CD4-positive, alpha-beta memory T cell (primary cell): ENCODE measurements at places on chromosomes 1 and 21.

DNA sequence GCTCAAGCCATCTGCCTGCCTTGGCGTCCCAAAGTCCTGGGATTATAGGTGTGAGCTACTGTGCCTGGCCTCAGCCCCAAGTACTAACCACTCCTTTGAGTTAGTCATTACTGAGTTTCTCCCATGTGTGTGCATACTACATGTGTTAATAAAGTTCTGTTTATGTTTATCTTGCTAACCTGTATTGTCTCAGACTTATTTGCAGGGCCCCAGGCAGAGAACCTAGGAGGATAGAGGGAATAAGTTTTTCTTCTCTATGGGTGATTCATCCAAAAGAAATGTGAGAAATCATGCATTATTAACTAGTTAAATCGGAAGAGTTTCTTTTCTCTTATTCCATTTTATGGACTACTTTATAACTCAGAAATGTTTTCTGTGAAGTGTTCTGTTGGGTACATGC is 203.9 kb upstream of the CACYBP start:
- no peak for DNase-seq

GRCh38 chr1:8165595-8166360 is 139.7 kb upstream of the ERRFI1 start:
- no peak for DNase-seq

DNA sequence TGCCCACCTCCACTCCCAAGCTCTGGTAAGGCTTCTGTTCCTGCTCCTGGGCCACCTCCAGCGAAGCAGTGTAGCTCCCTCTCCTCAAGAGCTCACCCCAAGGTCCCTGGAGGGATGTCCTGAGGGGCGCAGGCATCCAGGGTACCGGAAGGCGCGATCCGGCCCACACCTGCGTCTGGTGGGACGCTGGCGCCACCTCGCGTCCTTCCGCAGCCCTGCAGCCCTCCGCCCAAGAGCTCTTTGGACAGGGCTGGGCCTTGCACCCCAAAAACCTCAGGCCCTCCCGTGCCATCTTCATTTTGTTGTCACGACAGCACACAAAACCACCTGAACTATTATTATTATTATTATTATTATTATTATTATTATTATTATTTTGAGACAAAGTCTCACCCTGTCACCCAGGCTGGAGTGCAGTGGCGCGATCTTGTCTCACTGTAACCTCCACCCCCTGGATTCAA is 49.2 kb upstream of the PAX7 start:
- DNase-seq: no peak

DNA sequence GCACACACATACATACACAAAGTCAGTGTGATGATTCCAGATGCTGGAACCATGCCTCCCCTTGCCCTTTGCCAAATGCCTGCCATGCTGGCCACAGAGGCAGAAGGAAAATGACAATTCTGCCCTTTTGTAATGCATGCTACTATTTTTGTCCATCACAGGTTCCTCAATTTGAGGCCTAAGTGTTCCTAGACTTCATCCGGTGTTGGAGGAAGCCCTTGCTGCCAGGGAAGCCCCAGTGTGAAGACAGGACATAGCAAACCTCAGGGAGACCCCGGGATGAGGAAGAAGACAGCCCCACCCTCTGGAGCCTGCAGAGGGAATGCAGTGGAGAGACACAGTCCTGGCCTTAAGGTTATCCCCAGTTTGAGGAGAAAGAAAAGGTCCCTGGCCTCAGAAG is 14.4 kb downstream of the PRR9 start:
- DNase-seq: no peak

GRCh38 chr21:28776251-28776650 is 216.4 kb downstream of the LTN1 start:
- DNase-seq: no peak

GRCh38 chr1:47367651-47368050 is 34.1 kb downstream of the CMPK1 start:
- no peak for DNase-seq

GRCh38 chr1:4173731-4174130 is 273.7 kb upstream of the C1orf174 start:
- no peak for DNase-seq

- DNase-seq: no peak
Observed at GRCh38 chr1:238457610-238458009, 566.9 kb upstream of the ZP4 start.

DNA sequence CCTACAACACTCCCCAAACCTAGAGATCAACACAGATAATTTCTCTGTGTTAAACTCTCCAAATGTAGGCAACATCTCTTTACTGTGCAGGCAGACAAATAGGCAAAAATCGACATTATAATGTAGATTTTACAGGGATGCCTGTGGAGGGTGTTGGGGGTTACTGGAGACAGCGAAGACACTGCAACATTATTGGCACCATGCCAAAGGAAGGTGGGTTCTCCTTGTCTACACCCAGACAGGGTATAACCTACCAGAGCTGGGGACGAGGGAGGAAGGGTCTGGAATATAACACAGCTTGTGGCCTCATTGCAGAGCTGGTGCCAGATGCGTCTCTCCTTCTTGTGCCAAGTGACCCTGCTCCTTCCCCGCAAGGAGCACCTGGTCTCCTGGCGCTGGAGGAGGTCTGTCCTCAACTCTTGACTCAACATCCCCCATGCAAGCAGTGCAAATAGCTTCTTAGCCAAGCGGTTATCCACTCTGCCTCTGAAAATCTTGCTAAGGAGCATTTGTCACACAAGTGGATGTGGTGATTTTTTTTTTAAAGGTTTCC is 404.0 kb downstream of the PRDM2 start:
- no peak for DNase-seq

GRCh38 chr1:70760154-70760553 is 287.5 kb downstream of the PTGER3 start:
- DNase-seq: no peak

DNA sequence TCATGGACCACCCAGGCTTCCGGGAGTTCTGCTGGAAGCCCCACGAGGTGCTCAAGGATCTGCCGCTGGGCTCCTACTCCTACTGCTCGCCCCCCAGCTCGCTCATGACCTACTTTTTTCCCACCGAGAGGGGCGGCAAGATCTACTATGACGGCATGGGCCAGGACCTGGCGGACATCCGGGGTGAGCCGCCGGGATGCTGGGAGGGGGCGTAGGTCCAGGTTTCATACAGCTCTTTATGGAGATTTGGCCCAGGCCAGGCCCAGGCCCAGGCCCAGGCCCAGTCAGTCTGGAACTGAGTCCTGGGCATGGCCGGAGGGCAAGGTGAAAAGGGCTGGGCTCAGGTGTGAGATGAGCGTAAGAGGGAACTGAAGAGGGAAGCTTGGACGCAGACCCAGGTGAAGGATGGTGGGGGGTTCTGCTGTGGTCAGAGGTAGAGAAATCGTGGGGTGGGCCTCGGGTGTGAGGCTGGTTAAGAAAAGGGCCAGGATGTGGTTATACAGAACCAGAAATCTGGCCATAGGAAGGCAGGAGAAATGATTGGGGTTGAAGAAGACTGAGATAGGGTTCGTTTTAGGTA is 23.0 kb downstream of the DISP3 start:
- DNase-seq: no peak

- DNase-seq: no peak
Observed at GRCh38 chr1:7574121-7575040, 196.7 kb upstream of the VAMP3 start.

DNA sequence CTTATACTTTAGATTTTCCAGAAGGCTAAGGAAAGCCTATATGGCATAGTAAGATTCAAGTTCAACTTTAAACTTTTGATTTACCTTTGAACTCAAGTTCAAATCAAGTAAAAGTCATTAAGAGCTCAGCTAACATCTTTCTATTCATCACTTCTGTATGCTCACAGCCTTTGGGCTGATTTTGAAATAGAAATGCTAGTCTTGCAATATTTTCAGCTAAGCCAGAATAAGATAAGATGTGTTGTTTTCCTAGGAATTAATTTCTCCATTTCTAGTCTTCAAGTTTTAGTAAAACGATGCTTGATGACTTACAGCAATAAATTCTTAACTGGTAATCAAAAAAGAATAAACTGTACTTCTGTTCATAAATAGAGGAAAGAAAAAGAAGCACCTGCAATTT is 35.6 kb downstream of the ATP1B1 start:
- no peak for DNase-seq

DNA sequence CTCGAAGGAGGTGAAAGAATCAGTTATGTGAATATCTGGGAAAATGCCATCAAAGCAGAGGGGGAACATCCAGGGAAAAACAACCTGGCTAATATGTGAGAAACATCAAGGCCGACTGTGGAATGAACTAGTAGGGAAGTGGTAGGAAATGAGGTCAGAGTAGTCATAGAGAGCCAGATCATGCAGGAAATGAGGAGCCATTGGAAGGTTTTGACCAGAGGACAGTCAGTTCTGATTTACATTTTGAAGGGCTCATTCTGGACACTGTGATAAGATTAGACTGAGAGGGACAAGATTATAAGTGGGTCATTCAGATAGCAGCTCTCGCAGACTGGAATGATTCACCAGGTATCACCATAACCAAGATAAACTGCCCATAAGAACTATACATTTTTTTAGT is 63.7 kb downstream of the SYT14 start:
- DNase-seq: no peak

DNA sequence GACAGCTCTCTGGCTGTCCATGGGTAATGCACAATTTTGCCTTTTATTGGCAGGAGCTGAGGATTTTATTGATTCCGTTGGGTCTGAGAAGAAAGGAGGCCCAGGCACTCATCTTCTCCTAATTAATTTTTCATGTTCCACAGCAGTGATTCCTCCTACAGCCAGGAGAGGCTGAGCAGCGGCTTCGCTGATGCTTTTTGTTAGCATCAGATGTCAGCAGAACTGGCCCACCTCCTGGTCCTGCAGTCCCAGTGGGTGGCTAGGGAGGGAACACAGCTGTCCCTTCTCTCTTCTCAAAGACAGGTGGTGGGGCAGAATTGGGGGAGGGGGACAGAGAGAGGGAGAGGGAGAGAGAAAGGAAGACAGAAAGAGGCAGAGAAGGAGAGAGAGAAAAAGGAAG is 5.7 kb downstream of the MT1HL1 start:
- DNase-seq: no peak

DNA sequence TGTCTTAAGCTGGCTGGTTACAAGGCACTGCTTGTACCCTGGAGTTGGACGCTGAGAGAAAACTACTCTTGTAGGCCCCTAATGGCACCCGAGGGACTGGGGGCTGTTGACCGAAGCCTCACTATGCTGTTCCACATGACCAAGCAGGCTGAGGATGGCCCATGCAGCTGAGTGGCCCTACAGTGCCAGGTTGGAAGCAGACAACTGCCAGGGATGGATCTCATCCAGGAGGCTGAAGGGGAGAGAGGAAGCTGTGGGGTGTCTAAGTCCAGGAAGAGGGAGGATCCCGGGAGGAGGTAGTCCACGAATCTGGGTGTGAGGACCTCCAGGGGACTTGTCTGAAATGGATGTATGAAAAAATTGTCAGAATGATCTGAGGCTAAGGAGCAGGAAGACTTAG is 45.8 kb downstream of the FOXD2 start:
- DNase-seq: no peak

GRCh38 chr1:186443638-186444037 is 17.3 kb downstream of the PDC start:
- DNase-seq: no peak

DNA sequence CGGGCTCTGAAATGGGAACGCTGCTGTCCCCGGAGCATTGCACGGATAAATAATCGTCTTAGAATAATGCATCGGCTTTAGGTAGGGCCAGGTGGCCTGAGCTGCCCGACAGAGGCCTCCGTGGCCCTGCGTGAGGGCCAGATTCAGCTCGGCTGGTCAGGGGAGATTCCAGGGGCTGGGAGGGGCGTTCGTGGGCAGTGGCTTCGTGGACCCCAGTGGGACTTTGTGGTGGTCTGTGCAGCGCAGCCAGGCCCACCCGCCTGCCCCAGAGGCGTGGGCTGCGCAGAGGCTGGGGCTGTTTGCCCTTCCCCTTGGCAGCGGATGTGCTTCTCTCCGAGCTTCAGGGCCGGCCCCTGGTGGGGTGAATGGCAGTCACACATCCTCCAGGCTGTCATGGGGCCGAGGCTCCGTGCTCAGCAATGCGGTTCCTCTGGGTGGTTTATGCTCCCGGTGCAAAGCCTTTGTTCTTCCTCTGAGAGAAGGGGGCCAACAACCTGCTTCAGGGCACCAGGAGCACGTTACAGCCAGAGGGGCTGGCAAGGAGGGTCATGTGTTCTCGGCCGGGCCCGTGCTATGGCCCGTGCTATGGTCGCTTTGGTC is 104.5 kb downstream of the PRDM16 start:
- DNase-seq: no peak

GRCh38 chr1:64495878-64496277 is 25.9 kb downstream of the CACHD1 start:
- DNase-seq: no peak

GRCh38 chr21:19507682-19508260 is 1104.2 kb upstream of the TMPRSS15 start:
- DNase-seq: no peak

DNA sequence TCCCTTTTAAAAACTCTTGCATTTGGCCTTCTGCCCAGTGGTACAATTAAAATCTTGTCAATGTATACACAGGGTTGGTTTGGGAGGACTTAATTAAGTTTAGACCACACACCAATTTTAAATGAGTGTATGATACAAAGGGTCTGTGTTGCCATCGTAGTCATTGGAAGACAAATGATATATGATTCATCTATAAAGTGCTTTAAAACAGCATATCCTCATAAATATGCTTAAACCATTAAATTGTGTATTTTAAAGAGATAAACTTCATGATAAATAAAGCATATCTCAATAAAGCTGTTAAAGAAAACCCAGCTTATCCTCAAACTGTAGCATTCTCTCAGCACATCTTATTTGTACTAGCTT is 69.5 kb downstream of the LUZP1 start:
- DNase-seq: no peak

DNA sequence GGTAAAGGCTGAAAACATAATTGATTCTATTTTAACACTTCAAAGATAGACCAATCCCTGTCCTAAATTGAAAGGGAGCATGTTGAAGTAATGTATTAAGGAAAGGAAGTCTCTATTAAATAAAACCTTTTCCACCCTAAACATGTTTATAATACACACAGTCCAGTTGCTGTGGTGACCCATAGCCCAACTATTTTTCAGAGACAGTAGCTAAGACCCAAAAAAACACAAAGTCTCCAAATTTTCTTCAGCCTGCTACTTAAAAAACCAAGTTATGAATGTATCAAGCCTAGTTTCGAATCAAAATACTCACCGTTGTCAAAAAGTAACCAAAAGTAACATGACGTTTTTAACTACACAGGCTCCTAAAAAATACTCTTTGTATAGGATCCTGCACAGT is 1.6 kb downstream of the ELK4 start:
- DNase-seq: no peak

GRCh38 chr1:236979149-236979900 is 24.9 kb downstream of the MT1HL1 start:
- DNase-seq: no peak

DNA sequence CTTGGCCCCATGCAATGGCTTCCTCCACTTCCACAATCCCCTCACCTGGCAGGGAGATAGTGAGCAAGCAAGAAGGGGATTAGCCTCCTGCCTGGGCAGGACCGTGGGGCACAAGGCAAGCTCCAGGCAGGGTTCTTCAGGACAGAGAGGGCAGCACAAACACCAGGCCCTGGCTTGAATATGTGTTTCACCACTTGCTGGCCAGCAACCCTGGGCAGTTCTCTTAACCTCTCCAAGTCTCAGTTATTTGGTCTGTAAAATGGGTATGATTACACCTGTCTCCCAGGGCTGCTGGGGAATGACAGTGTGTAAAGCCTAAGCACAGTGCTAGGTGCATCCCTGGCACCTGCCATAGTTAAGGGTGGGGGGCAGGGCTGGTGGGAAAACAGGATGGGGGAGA is 31.9 kb downstream of the H3-3A start:
- no peak for DNase-seq

- no peak for DNase-seq
Observed at GRCh38 chr21:25897383-25897782, 162.6 kb downstream of the GABPA start.
